ENCODE measurements at places on chromosomes 6 and 20. TPM values are rescaled to one million over a fixed set of nuclear protein-coding genes. Genes with fewer than 3 reads are reported as not detected.

Gene RNF182
- 1.8 TPM for total RNA-seq

Gene DPPA5
- total RNA-seq: not detected

Gene IL20RA
- 0.50 TPM for total RNA-seq

Gene BTNL2
- total RNA-seq: not detected
